ENCODE measurements at places on chromosomes 7 and 10.

GRCh38 chr7:155001756-155002410, 1.0 kb downstream of the PAXIP1 start:
- DNase-seq, result peak; percentile 37

GRCh38 chr10:66982792-66983474, 57.1 kb downstream of the LRRTM3 start:
- no peak for DNase-seq

DNA sequence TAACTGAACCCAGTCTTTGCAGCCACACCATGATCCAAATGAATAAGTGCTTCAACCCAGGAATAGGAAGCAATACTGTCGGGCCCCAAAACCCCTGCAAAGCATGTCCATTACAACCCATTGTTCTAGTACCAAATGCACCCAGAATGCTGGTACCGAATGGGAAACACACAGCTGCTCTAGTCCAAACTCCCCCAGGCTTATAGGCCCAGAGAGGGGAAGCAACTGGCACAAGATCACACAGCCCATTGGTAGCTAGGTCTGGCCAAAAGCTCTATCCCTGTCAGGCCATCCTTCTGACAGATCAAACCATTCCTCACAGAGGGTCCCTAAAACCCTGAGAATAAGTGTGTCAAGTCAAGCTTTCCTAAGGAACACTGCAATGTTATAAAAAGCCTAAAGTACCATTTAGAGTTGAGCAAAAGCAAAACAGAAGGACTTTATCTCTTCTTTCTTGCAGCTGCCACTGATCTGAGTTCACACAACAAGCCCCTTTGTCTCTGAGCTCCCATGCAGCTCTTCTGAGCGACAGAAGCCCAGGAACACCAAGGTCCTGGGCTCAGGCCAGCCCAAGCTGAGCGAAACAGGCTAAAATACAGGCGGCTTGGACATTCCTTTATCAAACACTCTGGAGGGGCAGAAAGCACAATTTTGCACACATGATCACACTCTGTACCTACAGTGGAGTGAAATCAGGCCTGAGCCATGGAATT, 116.7 kb downstream of the SGMS1 start:
- no peak for DNase-seq

DNA sequence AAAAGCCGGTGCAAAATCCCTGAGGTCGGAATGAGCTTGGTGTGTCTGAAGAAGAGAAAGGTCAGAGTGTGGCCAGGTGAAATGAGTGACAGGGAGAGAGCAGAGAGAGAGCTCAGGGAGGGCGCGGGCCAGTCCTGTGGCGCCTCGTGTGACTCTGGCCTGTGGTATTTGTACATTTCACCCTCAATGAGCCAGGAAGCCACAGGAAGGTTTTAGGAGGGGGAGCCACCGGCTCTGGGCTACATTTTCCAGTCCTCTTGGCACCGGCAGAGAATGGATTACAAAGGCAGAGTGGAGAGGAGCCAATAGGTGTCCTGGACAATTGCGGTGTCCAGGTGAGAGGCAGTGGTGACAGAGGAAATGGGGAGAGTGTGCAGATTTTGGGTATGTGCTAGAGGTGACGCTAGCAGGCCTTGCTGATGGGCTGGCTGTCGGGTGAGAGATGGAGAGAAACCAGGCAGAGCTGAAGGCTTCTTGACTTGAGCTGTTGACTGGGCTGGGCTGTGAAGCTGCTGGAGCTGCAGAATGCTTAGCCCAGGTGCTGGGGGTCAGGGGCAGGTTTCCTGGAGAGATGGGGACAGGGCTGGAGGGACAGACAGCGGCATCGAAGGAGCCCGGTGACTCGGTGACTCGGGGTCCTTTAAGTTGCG, 38.1 kb downstream of the COL13A1 start:
- DNase-seq, result no peak

GRCh38 chr7:158595068-158595467, 7.4 kb upstream of the PTPRN2 start:
- no peak for DNase-seq

DNA sequence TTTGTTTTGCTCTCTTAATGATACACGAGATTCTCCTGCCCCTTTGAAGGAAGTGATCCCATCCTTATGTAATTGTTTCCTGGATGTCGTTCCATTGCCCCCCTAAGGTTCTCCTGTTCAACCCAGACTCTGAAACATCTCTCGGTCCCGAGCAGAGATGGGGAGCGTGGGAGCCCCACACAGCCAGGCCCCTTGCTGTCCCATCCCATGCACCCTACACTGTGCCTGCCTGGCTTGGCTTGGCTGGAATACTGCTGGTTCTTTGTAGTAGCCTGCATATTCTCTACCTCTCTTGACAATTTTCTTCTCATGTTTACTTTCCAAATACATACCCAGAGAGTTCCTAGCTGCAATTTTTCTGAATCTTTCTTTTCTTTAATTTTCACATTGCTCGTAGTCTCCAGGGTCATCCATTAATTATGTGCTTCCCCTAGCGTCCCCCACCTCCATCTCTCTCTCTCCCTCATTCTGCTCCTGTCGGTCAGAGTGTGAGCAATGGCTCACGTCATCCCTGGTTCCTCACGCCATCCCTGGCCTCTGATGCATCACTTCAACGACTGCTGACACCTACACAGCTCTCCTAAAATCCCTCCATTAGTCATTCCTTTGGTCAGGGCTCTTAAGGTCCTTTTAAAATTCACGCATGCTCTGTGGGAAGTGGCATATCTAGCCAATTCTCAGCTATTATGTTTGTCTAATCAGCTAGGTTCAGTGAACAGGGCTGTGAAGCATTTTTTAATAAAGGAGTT, 32.5 kb upstream of the GPR158 start:
- no peak for DNase-seq

DNA sequence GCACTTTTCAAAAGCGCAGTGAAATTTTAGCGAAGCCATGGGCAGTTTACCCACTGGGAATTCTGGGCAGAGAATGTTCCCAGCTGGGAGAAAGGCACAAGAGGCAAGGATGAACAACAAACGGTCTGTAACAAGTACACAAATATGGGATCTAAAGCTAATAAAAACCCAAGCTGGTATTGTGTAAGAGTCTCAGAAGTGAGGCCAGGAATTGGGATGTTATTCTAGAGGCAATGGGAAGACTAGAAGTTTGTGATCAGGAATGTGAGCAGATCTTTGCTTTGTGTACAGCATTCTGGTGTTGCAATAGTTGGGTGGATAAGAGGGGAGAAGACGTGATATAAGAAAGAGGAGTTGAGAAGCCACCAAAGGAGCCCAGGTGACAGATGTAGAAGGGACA, 15.0 kb downstream of the FZD9 start:
- DNase-seq, result no peak

DNA sequence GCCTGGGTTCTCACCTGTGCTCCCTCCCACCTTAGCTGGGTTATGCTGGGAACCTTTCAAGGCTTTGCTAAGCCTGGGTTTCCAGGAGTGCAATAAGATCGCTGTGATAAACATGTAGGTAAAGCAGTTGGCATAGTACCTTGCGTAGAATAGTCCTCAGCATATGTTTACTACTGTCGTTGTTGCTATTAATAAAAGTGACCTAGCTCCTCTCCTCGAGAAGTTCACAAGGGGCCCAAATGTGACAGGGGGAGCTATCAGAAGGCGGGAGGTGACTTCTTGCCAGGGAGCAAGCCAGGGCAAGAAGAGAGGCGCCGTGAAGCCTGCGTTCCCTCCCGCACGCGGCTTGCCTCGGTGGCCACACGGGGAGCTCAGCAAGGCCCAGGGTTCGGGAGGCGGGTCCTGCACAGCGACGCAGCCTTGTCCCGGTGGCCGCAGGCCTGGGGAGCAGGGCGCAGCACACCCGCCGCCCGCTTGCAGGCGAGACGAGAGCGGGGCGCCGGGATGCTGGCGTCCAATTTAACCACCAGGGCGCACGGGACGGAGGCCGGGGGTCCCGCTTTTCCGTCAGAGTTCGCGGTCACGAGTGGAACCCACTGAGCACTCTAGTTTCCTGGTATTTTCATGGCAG, 106.2 kb downstream of the SNX10 start:
- no peak for DNase-seq

GRCh38 chr7:78111386-78111785, 312.8 kb downstream of the PHTF2 start:
- no peak for DNase-seq

DNA sequence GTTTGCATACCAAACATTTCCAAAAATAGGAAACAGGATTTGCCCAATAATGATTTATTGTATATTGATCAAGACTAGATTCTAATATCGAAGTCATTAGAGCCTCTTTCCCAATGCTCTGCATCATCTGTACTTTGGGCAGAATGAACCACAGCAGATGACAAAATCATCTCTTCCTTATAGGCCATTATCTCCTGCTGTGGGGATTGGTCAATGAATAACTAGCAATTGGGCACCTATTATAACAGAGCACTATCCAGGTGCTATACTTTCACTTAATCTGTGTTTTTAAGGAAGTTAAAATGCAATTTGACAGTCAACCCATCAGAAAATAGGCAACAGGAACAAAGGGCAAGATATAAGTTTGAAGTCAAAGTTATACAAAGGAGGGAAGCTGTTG, 290.3 kb downstream of the AHR start:
- DNase-seq, result no peak

- no peak for DNase-seq
These were observed 58.3 kb downstream of the MINDY4 start for GRCh38 chr7:30829471-30829870.

DNA sequence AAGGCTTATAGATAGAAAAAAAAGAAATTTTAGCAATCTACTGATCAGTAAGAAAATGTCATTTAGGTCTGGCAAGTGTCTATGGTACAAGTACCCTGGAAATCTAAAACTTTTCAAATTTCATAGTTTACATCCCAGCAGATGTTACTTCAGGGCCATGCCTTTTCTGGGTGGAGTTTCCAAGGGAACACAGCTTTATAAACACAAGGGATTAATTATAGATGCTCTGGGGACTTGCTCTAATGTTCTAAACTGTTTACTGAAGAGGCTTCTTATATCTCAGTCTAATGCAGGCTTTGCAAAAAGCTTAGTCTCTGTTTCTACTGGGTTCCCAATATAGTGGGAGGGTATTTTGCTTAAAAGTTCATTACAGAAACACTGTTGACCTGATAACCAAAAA, 3.1 kb downstream of the CD36 start:
- DNase-seq, result no peak

- DNase-seq, result no peak
These were observed 115.3 kb downstream of the JAZF1 start for GRCh38 chr7:28065308-28065707.

- DNase-seq, result no peak
These were observed 301.6 kb upstream of the HGF start for GRCh38 chr7:82071468-82071867.

- DNase-seq, result no peak
These were observed 103.2 kb upstream of the PPP2R2D start for GRCh38 chr10:131797626-131798025.

DNA sequence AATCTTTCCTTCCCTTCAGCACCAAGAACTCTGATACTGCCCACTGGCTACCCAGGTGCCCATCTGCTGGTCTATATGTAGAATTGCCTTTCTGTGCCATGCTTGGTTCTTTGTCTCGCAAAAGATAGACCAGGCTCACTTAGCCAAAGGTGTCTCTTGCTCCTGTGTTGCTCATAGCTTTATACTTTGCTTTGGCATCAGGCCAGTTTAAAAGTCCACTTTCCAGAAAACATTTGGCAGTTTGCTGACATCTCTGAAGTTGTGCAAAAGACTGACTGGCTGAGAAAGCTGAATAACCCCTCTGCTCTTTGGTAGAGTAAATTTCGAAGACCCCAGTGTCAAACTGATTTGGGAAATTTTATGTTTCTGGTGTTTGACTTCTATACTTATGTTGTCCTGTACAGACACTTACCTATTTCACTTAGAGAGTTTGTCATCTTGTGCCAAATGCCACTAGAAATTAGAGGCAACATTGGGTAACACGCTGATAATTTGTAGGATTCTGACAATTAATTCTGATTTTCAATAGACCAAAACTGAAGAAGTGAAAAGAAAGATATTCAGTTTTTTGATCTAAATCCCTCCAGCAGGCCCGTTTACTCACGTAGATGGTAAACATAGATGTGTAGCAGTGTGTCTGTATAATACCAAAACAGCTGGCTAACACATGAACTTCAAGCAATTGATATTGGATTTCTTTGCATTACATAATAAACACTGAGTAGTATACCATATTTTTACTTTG, 91.1 kb downstream of the CPED1 start:
- no peak for DNase-seq

- DNase-seq, result no peak
These were observed 390.3 kb downstream of the GRID1 start for GRCh38 chr10:85976267-85976793.

GRCh38 chr10:12945690-12946359, 55.7 kb downstream of the CCDC3 start:
- no peak for DNase-seq

DNA sequence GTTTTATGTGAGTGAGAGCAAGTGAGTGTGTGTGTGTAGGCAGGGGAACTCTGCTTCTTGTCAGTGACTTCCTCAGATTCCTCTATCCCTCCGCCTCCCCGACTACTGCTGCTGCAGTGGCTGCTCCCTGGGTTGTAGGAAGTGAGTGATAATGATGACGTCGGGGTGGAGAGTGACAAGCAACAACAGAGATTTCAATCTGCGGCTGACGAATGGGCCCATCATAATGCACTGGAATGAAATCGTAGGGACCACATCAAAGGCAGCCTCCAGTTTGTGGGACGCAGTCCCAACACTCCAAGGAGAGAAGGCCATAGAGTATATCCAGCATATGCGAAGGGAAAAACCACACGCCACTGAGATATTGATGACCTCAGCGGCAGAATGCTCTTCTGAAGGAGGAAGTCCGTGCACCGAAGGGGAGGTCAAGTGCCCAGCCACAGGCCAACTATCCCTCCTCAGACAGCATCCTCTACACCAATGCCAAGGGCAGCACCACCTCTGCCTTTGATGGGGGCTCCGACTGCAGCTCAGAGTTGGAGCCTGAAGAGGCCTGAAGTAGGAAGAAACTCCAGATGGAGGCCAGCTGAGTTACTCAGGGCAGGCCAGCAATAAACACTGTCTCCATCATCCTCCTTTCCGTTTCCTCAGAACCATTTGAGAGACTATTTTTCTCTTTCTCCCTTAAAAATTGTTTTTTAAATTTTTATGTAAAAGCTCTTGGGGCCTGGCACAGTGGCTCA, 11.3 kb upstream of the STMP1 start:
- DNase-seq, result no peak

DNA sequence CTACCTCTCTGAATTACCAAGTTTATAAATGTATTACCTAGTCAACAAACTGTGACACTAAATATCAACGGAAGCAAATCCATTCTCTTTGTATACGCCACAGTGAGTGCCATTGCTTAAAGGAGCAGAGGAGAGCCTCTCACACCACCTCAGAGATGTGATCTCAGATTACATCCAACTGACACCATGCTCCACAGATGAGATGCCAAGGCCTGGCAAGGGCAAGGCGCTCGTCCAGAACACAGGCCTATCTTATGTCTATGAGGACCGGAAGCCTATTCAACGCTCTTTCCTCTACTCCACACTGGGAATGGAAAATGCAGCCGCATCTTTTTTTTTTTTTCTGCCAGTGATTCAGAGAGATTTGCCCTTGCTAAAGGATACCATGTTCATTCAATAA, 11.4 kb downstream of the PDIA4 start:
- DNase-seq, result no peak

- DNase-seq, result no peak
These were observed 138.0 kb upstream of the STK17A start for GRCh38 chr7:43444711-43445578.

DNA sequence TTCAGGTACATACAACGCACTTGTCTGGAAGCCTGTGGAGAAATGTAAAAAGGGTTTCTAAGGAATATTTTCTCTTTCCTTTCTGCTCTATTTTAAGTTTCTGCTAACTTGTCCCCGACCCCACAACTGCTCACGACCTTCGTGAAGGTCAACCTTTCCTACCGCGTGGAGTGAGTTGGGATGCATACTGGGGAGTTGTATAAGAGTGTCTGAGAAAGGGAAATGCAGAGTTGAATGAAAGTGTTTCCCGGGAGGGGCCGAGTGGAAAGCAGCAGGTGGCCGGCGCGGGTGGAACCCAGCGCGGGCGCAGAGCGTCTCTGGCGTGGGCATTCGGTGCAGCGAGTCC, 17.9 kb upstream of the ACBD5 start:
- no peak for DNase-seq
